Activated CD4-positive, alpha-beta memory T cell treated with anti-CD3 and anti-CD28 coated beads for 36 hours (primary cell): ENCODE measurements at places on chromosomes 3 and 15. TPM values are rescaled to one million over a fixed set of nuclear protein-coding genes. Genes with fewer than 3 reads are reported as not detected.
A peak's percentile ranks its signal among the peaks of the same experiment; 100 is the strongest.

Gene COPS2
- total RNA-seq = 79.8 TPM

- DNase-seq = no peak
These were observed 931.7 kb downstream of the MCTP2 start for GRCh38 chr15:95162967-95163531.

DNA sequence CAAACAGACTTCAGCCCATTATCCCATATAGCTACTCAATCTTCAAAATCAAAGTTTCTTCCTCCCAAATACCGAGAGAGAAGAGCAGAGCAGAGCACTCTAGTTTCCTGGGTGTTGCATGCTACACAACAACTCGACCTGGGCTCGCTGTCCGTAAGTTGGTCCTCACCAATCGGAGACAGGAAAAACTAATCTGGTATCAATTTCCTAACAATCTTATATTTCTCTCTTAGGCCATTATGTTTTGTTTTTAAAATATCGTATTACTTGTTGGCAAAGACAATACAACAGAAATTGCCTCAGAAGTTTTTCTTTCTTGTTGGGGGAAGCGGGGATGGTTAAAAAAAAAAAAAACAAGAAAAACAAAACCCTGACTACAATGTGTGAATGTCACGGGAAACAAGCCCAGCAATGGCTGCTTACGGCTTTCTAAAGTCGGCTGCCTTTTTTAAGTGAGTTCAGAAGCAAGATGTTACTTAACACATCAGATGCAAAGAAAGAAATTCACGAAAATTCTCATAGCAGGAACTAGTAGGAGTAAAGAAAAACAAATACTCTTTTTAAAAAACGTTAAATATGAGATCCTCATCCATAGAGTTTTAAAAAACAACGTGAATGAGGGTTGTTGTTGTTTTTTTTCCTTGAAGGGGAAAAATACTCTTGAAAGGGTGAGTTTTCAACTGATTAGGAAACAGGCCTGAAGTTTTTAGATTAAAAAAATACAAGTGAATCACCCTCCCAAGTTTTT is 1.9 kb downstream of the VGLL4 start:
- no peak for DNase-seq

DNA sequence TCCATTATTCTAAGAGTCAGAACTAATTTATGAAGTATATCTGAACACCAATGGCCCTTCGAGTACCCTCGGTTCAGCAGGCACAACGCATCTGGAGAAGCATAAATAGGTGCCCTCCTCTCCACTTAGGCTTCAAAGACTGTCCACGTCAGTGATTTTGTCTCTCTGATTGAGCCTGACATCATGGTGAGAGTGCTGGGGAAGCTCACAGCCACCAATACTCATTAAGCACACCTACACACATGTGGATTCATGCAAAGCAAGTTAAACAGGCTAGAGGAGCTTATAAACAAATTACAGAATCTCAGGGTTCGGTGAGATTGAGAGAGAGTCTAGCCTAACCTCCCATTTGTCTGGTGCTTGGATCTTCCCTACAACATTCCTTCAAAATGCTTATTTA is 3.6 kb downstream of the CLDN1 start:
- no peak for DNase-seq

- peak; percentile 72 for DNase-seq
These were observed 34.7 kb downstream of the SHC4 start for GRCh38 chr15:48928877-48929538.

- DNase-seq = no peak
These were observed 51.3 kb upstream of the KPNA4 start for GRCh38 chr3:160616716-160617115.

DNA sequence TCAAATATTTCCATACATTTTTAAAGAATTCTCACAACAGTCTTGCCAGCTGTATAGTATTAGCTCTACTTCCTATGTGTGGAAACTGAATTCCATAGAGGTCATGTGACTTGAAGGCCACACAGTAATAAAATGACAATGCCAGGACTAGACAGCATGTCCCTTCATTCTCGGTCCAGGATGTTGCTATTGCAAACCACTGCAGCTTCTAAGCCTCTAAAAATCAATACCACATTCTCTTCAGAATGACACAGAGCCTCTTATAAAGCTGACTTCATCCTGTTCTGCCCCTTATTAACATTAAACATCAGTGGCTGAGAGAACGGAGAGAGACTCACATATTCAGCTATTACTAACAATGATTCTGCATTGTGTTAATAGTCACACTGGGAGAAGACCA is 240.3 kb upstream of the PEX5L start:
- DNase-seq = no peak

DNA sequence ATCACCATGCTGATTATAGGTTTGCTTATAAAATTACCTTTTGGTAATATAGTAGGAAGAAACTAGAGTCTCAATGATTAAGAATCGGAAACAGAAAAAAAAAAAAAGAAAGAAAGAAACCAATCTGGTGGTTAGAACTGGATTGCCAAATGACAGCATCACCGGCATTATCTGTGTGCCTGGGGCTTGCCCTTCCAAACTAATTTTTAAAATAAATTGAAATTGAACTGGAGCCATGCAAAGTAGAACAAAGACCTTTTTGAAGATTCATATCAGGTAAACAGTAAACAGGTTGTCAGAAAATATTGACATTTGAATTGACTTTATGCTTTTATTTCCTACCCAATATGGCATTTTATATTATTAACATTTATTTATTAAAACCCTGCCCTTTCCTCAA is 11.2 kb upstream of the CPB1 start:
- DNase-seq = no peak

DNA sequence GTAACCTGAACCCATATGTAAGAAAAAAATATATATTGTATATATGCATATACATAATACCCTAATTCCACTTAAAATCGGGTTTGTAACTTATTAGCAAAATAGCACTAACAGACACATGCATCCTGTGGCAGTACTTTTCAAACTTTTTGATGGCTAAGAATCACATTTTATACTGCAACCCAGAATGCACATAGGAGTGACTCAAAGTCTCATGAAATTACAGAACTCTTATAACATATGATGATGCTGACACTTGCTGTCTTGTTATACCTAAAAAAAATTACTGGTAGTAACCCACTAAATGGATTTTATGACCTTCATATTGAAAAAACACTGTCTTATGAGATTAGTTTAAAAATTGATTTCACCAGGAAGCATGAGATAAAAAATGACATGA is 152.4 kb upstream of the FRMD4B start:
- DNase-seq = no peak

DNA sequence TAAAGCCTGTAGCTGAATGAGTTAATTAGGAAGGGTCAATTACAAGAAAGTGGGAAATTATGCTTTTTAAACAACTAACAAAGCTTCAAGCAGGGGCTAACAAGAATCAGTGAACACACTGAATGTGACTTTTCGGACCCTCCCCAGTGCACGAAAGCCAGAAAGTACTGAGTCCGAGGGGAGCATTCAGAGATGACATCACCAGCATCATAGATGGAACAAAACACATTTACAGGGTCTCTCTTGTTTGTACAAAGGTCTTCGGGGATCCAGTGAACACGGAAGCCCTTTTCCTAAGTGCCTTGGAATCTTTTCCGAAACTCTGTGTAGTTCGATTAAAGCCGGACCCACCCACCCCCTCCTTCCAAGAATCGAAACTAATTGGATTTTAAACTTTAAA is 829 bp downstream of the DCP1A start:
- DNase-seq = no peak

Gene MYH15
- total RNA-seq = 0.17 TPM

DNA sequence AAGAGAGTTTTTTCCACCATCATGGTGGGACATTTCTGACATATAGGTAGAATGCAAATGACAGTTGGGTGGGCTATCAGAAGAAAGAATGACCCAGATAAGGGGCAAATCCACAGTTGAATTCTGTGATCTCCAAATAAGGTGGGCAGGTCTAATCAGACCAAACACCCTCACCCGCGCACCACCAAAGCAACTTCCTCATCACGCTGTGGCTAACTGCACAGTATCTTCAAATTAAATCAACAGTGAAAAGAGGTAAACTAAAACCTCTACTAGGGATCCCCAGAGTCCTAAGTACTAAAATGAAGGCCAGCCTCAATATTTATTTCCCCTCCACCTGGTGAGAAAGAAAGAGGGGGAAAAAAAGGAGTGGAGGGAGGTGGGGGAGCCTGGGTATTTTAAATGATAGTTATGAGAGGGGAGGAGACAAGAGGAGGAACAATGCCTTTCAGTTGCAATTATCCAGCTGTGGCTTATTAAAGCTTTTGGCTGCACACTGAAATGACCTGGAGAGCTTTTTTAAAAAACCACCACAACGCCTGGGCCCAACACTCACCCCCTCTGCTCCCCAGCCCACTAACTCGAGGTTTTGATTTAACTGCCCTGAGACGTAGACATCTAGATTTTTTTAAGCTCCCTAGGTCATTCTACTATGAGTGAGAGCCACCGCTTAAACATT is 61.0 kb downstream of the LRIG1 start:
- DNase-seq = no peak

DNA sequence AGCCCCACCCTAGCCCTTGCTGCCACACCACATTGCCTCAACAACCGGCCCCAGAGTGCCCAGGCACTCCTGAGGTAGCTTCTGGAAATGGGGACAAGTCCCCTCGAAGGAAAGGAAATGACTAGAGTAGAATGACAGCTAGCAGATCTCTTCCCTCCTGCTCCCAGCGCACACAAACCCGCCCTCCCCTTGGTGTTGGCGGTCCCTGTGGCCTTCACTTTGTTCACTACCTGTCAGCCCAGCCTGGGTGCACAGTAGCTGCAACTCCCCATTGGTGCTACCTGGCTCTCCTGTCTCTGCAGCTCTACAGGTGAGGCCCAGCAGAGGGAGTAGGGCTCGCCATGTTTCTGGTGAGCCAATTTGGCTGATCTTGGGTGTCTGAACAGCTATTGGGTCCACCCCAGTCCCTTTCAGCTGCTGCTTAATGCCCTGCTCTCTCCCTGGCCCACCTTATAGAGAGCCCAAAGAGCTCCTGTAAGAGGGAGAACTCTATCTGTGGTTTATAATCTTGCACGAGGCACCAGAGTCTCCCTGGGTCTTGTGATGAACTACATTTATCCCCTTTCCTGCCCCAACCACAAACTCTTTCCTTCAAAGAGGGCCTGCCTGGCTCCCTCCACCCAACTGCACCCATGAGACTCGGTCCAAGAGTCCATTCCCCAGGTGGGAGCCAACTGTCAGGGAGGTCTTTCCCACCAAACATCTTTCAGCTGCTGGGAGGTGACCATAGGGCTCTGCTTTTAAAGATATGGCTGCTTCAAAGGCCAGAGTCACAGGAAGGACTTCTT is 39.1 kb downstream of the MESD start:
- no peak for DNase-seq

DNA sequence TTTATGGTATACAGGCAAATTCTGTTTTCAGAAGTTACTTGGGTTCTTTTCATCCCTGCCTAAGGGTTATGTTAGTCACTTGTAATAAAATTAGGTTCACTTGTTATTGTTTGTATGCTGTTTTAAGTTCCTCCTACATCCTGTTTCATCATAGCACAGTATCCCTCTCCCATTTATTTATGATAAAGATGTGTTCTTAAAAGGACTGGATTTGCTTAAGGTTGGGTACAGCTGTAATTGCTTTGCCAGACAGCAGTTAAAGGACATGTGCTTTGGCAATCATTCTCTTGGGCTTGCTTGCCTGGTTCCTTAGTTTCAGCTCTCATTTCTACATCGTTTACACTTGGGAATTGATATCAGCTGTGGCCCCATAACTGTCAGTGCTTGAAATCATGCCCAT is 11.7 kb downstream of the ATP2C1 start:
- DNase-seq = no peak

DNA sequence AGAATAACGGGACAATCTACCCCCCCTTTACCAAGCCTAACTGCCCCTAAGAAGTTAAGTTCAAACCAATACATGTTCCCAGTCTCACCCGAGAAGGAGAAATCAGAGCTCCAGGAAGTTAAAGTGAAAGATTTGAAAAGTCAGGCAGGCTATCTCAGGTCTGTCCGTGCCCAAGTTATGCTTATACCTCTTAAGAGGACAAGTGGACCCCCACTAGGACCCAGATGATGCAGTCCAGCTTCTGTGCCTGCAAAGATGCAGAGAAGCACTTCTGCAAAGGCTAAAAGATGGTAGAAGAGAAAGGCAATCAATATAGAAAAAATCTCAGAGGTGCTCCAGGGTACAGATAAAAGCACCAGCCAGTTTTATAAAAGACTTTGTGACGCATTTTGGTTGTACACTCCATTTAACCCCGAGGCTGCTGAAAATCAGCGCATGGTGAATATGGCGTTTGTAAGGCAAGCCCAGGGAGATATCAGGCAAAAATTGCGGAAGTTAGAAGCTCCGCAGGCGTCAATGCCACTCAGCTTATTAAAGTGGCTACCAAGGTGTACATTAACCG is 9.8 kb upstream of the SLC9C1 start:
- DNase-seq = no peak

DNA sequence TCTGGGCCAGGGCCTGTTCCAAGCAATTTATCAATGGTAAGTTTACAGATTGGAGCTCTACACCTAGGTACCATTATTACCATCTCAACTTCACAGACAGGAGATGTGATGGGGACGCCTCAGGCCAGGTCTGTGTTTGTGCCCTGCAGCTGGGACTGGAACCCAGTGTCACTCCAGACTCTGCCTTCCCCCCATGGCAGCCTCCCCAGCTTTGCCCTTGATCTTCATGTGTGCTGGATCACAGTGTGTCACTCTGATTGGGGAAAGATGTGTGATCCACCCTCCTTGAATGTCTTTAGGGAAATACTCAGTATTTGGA is 59.6 kb downstream of the MGLL start:
- no peak for DNase-seq

Gene RPL39L
- 22.5 TPM for total RNA-seq

GRCh38 chr3:60578936-60579335 is 672.3 kb downstream of the FHIT start:
- DNase-seq = no peak

- DNase-seq = peak; percentile 56
These were observed 25.0 kb downstream of the SRGAP3 start for GRCh38 chr3:9224490-9224889.

DNA sequence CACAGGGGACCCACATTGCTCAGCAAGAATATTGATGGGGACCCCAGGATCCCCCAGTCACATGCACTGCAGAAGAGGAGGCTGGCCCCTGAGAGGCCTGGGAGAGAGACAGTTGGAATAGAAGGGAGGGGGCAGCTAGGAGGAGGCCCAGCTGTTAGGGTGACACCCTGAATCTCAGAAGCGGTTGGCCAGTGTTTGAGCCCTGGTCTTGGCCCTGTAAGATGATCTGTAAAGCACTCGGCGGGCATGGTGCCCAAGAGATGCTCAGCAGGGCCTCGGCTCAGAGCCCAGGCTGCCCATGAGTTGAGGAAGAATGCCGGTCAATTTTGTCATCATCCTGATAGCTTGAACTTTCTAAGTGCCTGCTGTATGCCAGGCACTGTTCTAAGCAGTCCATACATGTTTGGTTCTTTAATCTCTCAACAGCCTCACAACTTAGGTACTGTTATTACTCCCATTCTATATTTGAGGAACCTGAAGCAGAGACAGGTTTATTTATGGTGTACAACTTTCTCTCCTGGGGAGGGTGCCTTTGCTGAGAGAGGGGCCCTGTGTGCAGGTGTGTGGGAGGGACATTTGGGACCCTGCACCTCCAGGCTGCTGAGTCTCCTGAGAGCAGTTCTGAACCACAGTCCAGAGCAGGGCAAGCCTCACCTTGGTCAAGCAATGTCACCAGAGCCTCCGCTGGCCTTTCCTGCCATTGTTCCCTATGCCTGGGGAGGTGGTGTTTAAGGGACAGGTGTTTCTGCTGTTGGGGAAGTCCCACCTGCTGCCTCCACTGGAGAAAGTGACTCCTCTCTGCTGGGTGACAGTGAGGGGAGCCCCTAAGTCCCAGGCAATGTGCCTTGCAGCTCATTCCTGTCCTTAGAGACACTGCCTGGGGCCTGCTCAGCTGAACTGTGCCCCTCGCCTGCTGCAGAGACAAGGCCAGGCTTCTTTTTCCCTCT is 26.0 kb downstream of the SLC6A6 start:
- DNase-seq = peak; percentile 75

Gene AADAC
- total RNA-seq = not detected

Gene WDR93
- not detected for total RNA-seq

Gene BMF
- total RNA-seq = 6.9 TPM
